Right kidney (tissue), 9 donors: ENCODE measurements at places on chromosomes 11 and 22.

GRCh38 chr22:47630741-47631534 lies 868.5 kb downstream of the TBC1D22A start:
- no peak for DNase-seq

DNA sequence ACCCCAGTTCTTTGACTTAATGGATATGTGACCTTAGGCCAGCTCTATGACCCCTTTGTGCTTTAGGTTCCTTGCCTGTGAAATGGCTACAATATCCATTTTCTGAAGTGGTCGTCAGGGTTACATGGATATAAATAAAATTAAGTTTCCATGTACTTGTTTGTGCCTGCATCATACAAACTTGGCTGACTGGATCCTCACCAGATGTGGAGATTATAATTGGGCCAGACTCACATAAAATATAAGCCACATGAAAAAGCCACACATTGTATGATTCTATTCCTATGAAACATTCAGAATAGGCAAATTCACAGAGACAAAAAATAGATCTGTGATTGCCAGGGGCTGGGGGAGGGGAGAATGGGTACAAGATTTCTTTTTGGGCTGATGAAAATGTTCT lies 100.9 kb upstream of the USP47 start:
- DNase-seq = no peak

DNA sequence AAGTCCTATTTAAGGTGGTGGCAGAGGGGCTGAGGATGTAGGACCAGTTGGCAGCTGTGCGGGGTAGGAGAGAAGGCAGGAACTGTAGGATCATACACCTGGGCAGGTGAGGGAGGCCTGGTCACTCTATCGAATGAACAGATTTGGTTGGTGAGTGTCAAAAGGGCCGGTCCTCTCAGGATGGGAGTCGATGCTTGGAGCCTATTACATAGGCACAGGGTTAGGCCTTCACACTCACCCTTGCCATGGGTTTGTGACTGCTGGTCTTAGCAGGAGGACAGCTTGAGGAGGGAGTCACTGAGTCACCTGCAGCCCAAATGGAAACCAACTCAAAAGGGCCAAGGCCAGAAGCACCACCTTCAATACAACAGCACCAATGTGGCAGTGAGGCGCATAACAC lies 80.2 kb upstream of the NARS2 start:
- DNase-seq = no peak

DNA sequence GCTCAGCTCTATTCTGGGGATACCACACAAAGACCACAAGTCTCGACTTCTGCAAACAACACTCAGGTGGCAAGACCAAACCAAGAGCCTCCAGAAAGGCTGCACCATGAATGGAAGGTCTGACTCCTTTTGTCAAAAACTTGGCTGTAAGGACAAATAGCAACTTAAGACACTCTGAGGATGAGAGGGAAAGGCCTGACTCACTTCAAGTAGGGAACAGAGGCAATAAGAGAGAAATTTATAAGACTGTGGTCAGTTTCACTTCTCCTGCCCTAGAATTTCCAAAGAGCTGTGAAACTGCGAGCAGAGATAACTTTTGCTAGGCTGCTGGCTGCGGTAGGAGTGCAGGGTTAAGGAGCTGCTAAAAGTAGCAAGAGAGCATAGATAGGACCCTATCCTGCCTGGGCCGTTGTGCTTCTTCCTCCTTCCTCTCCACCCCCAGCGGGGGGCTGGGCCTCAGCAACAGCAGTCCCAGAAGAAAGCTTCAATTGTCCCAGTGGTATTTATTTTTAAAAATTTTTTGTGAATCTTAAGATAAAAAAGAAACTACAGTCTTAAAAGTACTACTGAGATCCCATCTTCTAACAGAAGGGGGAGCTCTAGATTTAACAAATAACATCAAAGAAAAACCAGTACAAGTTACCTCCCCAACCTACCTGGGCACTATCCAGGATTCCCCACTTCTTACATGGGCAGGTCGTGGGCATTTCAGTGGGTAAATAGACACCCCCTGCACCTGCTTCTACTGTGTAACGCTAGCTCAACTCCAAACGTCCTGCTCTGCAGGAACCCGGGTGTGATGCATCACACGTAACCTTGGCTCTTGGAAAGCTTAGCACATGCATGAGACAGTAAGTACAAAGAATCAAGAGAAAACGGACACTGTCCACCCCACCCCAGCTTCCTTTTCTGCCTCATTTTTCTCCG lies 66.4 kb downstream of the SGSM3 start:
- DNase-seq = peak; percentile 62

DNA sequence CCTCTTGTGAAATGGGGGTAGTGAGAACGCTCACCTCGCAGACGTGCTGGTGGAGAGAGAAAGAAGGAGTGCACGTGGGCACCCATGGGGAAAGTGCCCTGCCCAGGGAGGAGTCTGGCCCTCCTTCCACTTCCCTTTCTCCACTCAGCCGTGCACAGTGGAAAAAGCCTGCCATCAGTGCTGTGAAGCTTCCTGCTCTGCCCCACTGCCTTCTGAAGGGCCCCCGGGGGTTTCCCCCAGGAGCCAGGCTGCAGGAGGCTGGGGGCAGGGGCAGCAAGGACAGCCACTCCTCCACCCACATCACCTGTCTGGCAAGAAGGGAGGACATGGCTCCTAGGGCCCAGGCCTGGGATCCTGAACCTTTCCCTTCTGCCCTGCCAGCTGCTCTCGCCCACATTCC lies 7.6 kb downstream of the TP53I11 start:
- peak; percentile 51 for DNase-seq
